ENCODE measurements at places on chromosomes 7 and 10.

GRCh38 chr7:106768324-106768751 lies 96.7 kb upstream of the PIK3CG start:
- DNase-seq = no peak

- DNase-seq = no peak
These were observed 513.6 kb downstream of the SORCS3 start for GRCh38 chr10:105154736-105155135.

DNA sequence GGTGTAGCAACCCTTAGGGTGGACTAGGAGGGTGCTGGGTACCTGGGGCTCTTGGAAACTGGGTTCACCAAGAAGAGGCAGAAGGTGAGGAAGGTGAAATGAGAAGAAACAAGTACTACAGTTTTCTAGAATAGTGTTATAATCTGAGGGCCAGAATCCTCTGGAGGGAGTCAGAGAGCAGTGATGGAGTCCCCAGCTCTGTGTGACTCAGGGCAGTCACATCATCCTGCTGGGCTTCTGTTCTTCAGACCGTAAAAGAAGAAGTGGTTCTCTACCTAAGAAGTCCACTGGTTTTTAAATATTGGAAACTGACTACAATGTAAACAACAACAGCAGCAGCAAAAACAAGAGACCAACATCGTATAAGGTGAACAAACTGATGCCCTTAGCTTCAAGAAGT lies 197.3 kb downstream of the PRPF18 start:
- DNase-seq = peak; percentile 19

DNA sequence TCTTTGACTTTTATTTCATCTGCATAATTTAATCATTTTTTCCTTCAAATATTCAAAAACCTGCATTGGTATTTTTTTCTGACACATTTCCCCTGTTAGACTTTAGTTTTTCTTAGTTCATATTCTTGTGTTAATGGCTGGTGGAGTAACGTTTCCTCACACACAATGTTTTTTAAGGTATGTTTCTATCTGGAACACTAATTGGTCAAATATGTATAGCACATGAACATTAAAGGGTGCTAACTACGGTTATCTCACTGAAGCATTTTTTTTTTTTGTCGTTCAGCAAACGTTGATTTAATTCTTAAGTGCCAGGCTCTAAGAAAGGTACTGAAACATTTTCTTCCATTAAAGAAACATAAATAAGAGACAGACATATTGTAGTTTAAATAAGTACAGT lies 87.7 kb downstream of the PTPRZ1 start:
- no peak for DNase-seq

DNA sequence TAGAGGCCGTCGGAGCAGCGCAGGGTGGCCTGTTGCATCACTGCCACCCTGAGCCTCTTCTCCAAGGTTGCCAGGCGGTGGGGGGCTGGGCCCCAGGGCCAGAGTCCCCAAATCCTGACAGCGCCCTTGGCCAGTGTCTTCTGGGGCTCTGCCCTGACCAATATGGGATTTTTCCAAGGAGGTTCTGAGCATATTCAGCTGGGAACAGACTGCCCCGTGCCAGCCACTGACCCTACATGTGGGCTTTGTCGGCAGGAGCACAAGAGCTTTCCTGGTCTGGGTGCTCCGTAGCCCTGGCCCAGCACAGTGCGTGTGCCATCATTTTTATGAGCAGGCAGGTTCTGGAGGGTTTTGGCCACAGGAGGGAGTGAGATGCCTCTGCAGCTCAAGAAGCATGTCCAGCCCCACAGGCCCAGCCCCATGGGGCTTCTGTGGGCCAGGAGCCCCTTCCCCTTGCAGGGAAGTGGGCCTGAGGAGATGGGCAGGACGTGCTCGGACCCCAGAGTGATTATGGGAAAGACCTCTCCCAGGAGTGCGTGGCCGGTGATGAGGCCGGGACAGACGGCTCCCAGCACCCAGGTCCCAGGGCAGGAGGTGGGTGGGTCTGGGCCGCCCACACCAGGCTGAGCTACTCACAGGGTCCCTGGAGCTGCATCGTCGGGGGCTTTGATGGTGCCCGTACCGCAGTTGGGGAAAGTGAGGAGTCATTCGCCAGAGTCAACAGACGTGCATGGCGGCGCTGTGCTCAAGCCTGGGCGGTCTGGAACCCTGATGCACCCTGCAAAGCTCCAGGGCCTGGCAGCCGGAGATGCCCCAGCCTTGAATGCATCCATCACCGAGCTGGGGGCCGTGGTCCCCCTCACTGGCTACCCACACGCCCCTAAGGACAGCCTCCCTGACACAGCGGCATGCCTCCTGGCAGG lies 66.6 kb downstream of the PWWP2B start:
- DNase-seq = no peak

DNA sequence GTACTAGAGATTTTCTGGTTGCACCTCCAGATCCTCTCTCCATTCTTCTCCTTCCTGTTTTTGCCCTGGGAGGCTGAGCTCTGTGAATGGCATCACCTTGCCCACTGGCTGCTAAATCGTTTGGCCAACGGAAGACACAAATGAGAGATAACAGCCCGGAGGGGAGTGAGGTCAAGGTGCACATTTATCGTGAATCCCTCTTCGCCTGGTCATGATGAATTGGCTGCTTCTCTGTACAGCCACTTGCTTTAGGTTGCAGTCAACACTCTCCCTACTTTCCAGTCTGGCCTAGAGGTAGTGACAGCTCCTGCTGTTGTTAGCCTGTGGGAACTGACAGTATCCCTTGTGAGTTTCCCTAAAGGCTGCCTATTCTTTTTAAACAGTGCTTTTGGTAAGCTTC lies 85.4 kb upstream of the CHCHD3 start:
- DNase-seq = no peak

All from T-helper 1 cell (primary cell).